ENCODE measurements at places on chromosomes 6 and 20.

DNA sequence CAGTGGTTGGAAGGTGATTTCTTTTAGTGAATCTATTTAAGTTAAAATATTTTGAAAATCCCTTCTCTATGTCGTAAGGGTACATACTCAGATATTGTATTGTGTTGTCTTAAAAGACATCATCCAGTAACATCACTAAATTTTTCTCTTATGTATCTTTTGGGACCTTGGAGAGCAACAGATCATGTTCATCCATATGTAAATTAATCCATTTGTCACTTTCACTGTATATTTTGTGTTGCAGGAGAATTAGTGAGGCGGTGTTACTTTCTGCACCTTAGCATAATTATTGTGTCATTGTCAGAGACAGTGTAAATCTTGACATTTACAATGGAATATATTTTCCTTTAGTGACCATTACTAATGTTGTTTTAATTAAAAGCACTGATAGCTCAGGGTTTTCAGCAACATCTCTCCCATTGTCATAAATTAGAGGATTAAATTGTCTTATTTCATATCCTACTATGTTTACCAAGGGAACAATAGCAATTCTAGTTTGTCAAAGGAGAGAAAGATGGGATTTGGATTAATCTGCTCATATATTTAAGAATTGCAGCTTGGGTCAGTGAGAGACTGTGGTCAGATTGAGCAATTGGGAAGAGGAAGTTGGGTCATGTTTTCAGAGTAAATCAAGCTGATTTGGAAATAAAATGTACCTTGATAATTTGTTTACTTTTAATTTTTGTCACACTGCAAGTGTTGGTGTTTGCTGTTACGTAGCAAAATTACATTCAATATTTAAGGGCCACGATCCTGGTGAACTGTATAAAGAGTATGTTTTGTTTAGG, 22.7 kb downstream of the DOK5 start:
- DNase-seq = no peak

DNA sequence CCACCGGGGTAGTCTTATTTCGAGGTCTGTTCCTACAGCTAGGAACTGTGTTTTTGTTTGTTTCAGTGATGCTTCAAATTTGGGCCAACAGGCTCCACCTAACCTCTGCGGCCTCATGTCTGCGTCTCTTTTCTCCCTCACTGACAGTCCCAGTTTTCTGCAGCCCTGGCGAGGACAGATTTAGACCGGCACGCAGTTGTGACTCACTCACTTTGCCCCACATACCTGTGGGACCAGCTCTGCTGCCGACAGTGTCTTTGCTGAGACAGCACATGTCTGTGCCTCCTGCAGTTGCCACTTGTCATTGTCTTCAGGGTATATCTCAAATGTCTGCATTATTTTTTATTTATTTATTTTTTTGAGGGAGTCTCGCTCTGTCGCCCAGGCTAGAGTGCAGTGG, 29.2 kb downstream of the OSBPL2 start:
- no peak for DNase-seq

GRCh38 chr6:14929291-14929690, 316.6 kb upstream of the JARID2 start:
- DNase-seq = no peak

- no peak for DNase-seq
Measured at GRCh38 chr6:19715167-19715551, 122.0 kb upstream of the ID4 start.
